AG04450 (cell line): ENCODE measurements at places on chromosomes 16 and 17. TPM values are rescaled to one million over a fixed set of nuclear protein-coding genes. Genes with fewer than 3 reads are reported as not detected.

DNA sequence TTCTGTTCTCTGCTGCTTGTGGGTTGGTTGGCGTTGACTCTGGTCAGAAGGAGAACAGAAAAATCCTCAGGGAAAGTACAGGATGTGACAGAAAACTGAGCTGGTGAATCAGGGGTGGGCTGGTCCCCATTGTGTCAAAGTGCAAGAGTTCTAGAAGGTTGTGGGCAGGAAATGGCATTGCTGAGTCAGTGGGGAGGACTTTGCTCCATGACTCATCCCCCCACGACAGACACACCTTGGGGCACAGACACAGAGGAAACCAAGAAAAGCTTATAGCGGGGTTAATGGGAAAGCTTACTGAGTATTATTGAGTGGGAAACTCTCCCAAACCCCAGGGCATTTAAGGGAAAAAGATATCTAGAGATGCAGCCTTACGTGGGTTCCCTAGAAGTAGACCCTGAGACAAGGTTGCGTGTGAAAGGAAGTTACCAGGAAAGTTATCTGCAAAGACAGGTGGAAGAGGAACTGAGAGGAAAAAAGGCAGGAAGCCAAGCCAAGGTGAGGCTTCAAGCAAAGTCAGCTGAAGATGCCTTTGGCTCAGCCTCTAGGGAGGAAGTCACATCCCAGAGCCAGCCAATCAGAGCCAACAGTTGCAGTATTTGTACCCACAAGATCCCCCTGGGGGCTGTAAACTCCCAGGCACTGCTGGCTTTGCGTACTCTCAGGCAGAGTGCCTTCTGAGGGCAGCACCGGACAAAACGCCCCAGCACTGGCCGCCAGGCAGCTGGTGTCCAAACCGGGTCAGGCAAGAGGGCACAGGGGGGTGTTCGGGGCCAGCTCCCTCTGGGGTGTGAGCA, 86.4 kb downstream of the FOXL1 start:
- DNase-seq: peak; percentile 81

Gene KCNJ18
- polyA plus RNA-seq: not detected in 2 replicates

GRCh38 chr17:2963332-2964027, 99.9 kb downstream of the OR1D5 start:
- no peak for DNase-seq

DNA sequence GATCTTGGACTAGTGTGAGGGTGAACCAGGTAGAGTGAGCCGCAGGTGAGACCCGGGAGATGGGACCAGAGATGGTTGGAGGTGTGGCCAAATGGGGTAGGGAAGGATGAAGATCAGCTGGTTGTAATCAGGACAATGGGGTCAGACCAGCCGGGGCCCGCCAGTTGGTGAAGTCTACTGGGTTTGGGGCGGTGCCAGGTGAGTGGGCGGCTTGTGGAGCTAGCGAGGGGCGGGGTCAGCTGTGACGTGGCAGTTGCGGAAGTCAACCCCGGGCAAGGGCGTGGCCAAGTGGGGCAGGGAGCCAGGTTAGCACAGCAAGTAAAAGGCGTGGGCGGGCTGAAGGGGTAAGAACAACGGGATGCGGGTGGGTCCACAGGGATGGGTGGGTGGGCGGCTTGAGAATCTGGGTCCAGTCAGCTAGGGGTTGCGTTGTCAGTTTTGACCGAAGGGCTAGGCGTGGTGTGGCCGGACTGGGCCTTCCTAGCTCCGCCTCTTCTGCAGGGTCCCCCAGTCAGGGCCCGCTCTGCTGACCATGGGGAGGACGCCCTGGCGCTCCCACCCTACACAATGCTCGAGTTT, 25.5 kb upstream of the ALKBH5 start:
- peak; percentile 45 for DNase-seq

Gene CSH1
- polyA plus RNA-seq: not detected in 2 replicates

Gene TPSD1
- polyA plus RNA-seq: not detected in 2 replicates

DNA sequence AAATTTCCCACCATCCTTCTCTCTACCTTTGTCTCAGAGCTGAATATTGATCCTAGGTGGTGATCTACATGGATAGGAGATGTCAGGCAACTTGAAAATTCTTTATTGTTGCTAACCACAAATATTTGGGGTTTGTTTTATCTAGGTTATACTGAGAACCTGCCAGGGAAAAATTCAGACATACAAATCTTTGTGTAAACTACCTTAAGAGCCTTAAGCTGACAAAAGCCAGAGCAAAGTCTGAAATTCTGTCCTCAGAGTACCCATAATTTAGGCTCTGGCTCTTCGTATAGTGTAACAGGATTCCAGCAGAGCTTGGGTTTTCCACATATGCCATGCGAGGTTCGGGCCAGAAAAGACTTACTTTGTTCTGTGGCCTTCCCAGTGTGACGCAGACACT, 406.7 kb upstream of the MAF start:
- no peak for DNase-seq

- no peak for DNase-seq
These were observed 5.9 kb downstream of the UBALD2 start for GRCh38 chr17:76270770-76271668.

- DNase-seq: no peak
These were observed 4.3 kb downstream of the HOXB6 start for GRCh38 chr17:48600244-48601098.

Gene LPCAT2
- 10.5 and 20.6 TPM in 2 replicates for polyA plus RNA-seq

DNA sequence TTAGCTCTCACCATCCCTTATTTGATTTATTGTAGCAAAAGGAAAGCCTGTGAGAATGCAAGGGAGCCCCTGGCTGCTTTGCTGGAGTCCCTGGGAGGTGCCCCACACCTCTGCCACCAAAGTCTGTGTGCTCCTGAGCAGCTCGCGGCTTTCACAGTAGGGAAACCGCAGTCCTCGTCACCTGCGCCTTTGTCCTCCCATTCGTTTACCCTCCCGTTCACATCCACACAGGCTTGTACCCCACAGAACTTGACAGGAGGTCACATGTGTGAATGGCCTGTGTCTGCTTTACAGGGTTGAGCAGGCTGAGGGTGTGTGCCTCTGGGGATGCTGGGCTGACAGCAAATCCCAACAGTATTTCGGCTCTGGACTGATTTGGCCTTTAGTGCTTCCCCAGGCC, 152.5 kb downstream of the LGALS9B start:
- no peak for DNase-seq

DNA sequence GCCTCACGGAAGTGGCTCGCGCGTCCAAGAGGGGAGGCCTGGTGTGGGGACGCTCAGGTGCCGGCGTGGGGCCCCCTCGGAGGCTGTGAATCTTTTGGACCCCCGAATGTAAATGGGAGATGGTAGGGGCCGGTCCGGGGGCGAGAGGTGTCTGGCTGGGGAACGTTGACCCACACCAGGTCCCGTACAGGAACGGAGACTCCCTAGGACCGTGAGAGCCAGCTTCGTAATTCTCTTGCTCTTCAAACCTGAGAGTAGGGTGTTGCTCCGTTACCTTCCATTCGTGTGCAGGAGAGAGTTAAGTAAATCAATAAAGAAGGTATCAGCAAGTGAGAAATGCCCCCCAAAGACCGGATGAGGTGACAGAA, 481 bp downstream of the LYRM1 start:
- no peak for DNase-seq

Gene PTX4
- not detected in 2 replicates for polyA plus RNA-seq

DNA sequence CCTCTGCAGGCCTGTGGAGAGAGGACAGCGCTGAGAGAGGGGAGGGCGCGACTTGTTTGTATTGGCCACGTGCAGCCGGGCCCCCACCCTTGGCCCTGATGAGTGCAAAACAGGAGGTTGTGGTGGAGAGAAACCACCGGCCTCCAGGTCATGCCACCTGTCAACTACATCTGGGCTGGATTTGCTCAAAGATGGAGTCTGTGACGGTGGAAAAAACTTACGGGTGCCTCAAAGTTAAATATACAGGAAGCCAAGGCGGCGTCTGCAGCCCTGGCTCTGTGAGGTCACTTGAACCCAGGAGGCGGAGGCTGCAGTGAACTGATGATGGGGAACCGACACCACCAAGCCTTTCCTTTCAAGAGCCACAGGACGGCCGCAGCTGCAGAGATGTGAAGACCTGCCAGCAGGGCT, 15.7 kb downstream of the C16orf74 start:
- no peak for DNase-seq

Gene AARSD1
- polyA plus RNA-seq: 39.7 and 39.8 TPM in 2 replicates

Gene YPEL3
- polyA plus RNA-seq: 15.6 and 23.1 TPM in 2 replicates
